ENCODE measurements at places on chromosomes 11 and 22.

DNA sequence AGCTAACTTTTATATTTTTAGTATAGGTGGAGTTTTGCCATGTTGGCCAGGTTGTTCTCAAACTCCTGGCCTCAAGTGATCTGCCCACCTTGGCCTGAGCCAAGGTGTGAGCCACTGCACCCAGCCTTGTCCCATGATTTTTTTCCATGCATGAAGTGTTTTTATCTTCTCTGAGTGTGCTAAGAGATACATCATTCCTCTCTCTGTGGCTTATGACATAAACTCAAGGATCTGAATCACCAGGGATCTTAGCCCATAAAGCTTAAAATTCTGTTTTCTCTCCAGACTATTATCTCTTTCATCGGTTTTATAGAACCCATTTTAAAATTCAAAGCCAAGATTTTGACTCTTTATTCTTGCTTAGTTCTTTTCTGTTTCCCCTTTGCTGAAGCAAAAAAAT lies 48.4 kb upstream of the C11orf58 start:
- no peak for DNase-seq

- DNase-seq: no peak
Observed at GRCh38 chr22:19109198-19110063, 12.8 kb downstream of the DGCR2 start.

DNA sequence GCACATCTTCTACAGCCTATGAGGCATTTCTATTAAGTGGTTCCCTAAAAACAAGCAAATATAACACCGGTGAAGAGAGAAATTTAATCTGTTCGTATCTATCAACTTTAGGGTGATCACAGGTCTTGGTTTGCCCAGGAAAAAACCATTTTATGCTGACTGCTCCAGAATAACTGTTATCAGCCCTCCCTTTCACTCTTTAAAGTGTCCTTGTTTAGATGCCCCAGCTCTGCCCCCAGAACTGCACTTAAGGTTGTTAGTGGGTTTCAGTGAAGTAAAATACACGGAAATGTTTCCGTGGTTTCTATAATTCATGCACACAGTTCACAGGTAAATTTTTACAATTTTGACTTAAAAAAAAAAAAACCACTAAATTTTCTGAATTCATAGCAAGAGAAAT lies 70.0 kb downstream of the NARS2 start:
- no peak for DNase-seq

DNA sequence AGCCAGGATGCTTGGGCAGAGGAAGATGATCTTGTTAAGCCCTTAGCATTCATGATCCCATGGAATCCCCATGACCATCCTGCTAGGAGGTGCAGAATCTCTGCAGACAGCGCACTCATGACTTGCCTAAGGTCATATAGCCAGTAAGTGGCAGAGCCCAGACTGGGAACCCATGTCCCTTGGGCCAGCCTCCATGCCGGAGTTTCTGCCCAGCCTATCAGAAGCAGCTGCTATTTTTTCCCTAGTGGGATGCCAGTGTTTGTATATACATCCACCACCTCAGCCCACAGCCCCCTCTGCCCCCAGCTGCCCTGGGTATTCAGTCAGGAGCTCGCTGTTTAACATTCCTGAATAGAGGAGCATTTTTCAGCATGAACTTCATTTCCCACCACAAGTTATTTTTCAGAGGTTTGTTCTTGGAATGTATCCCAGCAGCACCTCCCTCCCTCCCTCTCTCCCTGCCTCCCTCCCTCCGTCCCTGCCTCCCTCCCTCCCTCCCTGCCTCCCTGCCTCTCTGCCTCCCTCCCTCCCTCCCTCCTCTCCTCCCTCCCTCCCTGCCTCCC lies 34.4 kb upstream of the SUSD2 start:
- DNase-seq: peak; percentile 49

DNA sequence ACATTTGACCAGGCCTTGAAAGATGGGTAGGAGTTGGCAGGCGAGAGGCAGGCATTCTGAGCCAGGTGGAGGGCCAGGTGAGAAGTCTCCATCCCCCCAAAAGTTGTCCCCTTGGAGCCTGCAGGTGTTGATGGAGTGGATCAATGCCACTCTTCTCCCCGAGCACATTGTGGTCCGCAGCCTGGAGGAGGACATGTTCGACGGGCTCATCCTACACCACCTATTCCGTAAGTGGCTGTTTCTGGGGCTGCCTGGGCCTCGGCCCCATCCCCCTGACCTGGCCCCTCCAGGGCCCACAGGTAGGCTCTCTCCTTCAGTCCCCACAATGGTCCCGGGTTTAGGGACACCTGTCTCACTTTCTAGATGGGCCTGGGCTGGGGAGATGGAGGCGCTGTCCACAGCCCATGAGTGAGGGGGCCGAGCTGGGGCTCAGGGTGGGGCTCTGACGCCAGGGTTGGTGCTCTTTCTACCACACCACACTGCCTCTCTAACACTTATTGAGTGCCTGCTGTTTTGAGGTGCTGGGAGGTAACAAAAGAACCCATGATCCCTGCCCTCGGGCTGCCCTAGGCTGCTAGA lies 7.0 kb downstream of the PARVG start:
- DNase-seq: no peak

DNA sequence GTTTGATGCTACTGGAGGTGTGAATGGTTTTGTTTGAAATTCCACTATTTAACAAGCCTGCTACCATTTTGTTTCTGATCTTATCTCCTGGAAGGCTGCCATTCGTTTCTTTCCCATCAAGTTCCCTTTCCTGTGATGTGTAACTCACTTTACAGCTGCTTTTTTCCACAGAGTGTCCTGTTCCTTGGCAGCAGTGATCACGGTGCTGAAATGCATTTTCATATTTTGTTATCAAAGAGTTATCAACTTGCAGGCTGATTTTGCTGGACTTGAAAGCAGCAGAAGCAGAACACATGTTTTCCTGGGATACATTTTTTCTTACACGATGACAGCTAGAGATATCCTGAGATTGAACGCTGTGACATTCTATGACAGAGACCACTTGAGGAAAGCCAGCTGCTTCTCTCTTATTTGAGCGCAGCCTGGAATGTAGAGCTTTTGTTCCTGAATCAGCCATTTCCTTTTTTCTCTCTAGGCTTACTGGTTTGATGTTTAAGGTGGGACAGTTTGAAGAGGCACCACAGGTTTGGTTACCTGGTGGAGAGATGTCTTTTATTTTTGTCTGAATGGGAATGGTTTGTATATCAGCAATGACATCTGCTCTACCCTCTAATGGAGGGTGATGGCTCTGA lies 34.7 kb downstream of the PRR14L start:
- no peak for DNase-seq

GRCh38 chr11:128735935-128736605 lies 42.2 kb downstream of the FLI1 start:
- no peak for DNase-seq

GRCh38 chr11:105226091-105226490 lies 86.5 kb upstream of the CARD18 start:
- DNase-seq: no peak

DNA sequence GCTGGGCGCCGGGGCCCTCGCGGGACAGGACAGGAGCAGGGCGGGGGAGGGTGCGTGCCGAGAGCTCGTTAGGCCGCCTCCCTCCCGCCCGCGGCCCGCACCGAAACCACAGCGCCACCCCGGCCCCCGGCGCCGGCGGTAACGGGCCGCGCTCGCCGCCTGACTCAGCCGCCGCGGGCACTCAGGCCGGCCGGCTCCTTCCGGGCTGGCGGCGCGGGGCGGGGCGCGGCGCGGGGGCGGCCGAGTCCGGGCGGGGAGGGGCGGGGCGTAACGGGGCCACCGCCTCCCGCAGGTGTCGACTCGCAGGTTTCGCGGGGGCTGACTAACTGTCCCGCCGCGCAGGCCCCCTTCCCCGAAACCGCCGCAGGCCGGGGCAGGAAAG lies at the start of gene AP5B1:
Gene AP5B1 (minus strand): TSS at position 207 of the 382 bp plus-strand sequence. CDS start 385 bp downstream, outside the sequence.
- peak; percentile 25 for DNase-seq

DNA sequence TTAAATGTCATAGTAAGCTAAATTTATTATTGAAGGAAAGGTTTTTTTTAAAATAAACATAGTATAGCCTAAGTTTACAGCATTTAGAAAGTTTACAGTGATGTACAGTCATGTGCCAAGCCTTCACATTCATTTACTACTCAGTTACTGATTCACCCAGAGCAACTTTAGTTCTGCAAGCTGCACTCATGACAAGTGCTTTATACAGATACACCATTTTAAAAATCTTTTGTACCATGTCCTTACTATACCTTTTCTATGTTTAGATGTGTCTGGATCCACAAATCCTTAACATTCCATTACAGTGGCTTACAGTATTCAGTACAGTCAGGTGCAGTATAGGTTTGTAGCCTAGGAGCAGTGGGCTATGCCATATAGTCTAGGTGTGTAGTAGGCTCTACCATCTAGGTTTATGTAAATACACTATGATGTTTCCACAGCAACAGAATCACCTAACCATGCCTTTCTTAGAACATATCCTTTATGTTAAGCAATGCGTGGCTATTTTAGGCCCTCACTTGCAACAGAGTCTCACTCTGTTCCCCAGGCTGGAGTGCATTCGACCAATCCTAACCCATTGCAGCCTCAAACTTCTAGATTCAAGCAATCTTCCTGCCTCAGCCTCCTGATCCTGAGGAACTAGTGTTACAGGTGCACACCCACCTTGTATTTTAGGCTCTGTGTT lies 79.5 kb upstream of the SLC25A18 start:
- no peak for DNase-seq

- DNase-seq: no peak
Observed at GRCh38 chr22:22216450-22216959, 28.1 kb upstream of the VPREB1 start.

- peak; percentile 28 for DNase-seq
Observed at GRCh38 chr22:22955866-22956535, 68.4 kb downstream of the IGLL5 start.

DNA sequence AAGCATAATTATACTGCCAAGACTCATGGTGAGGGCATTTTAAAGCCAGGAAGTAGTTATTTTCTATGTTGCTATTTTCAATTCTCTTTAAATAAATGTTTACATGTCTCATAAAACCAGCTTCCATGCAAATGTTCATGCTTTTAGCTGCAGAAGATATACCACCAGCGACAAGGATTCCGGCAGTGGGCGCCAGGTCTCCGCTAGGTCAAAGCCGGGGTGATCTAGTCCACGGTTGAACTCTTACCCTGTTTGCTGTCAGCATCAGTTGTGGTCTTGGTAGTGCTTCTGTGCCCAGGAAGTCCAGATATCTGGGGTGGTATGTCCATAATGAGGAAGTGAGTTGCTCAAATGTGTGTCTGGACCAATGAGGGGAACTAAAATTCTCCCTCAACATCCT lies 265.7 kb downstream of the BRD1 start:
- DNase-seq: no peak

DNA sequence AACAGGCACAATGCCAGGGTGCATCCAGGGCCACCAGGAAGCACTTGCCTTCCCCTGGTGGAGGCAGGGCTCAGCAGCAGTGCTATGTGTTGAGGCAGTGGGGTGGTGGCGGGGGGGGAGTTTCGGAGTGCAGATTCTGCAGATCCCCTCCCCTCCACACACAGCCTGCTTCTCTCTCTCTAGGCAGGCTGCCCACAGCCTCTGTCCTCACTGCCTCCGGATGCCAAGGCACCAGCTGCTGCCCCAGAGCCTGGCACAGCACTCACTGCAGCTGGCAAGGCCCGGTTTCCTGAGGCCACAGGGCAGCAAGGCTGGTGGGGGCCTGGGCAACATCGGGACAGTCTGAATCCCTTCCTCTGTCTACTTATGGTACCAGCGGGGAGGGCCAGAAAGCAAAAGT lies 35.8 kb downstream of the NRXN2 start:
- DNase-seq: no peak

DNA sequence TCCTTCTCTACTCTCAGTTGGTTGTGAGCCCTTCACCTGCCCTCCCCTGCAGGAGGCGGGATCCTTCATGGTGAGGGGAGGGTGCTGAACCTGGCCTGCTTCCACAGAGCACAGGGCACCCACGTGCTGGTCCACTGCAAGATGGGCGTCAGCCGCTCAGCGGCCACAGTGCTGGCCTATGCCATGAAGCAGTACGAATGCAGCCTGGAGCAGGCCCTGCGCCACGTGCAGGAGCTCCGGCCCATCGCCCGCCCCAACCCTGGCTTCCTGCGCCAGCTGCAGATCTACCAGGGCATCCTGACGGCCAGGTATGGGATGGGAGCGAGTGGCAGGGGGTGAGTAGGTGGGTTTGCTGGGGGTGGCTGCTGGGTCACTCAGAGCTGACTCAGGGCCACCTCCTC lies 6.3 kb downstream of the SSH3 start:
- DNase-seq: no peak

- DNase-seq: no peak
Observed at GRCh38 chr11:19499026-19499669, 213.5 kb upstream of the NAV2 start.

DNA sequence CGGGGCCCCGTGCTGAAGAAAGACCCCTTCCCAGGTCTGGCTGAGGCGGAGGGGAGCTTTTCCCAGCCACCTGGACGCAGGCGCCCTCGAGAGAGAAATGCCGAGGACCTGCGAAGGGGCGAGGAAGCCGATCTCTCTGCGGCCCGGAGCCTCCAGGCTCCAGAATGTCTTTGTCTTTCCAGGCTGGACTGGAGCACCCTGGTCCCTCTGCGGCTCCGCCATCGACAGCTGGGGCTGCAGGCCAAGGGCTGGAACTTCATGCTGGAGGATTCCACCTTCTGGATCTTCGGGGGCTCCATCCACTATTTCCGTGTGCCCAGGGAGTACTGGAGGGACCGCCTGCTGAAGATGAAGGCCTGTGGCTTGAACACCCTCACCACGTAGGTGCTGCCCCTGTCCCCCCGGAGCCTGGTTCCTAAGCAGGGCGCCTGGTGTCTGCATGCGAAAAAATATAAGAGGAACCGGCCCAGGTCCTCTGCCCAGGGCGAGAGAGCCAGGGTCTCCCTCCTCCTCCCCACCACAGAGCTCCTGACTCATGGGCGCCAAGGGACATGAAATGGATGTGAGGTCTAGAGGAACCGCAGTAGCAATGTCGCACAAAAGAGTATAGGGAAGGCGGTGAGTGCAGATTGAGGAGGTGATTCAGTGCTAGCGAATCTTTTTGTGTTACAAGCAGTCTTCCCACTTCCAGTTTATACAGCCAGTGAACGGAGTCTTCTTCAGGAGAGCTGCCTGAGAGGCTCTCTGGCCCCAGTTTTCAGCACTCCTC lies 11.0 kb downstream of the GLB1L2 start:
- no peak for DNase-seq

DNA sequence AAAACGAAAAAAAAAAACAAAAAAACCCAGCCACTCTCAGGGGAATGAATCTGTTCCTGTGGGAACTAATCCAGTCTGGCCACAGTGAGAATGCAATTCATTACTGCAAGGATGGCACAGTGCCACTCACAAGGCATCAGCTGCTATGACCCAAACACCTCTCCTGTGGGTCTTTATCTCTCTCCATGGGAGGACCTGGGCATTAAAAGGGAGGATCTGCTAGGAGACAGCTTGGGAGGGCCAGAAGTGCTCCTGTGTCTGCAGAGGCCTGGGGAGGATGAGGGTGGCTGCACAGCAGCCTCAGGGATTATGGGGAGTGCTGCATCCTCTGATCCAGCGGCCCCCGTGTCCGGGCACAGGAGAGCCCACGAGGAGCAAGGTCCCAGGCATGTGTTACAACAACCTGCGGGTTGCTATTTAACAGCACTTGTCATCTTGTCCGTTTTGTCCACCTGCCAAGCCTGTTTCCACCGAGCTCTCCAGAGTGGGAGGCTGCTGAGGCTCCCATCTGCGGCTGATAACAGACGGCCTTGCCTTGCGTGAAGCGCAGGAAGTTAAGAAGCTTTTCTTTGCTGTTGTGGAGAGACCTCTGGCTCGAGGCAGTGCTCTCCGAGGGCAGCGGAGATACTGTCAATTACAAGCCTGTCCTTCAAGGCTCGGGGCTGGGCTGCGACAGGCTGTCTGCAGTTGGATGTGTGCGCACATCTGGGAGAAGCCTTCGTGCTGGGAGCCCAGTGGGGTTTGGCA lies 97.7 kb downstream of the NXPE2 start:
- peak; percentile 18 for DNase-seq

GRCh38 chr11:111395749-111396148 lies 16.7 kb upstream of the POU2AF1 start:
- no peak for DNase-seq
